ENCODE measurements at places on chromosomes 2 and 18.

DNA sequence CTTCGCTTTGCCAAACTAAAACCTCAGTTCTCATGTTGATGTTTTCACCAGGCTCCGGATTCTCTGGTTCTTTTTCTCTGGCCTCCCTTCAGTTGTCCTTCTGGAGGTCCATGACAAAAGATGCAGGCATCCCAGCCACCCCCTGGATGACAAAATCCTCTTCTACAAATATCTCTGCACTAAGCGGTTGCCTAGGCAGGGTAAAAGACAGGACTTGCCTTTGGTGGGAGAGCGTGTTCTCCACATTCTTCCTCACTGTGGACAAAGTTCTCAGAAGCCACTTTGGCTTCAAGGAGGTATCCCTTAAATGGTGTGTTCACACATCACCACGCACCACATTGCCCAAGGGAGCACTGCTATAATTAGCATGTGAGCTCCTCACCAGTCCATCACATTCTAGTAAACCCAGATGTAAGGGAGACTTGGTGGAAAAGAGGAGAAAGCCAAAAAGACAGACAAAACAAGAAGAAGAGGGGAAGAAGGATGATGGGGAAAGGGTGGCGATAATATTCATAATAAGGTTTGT lies 23.6 kb upstream of the MRPL33 start:
- no peak for DNase-seq

DNA sequence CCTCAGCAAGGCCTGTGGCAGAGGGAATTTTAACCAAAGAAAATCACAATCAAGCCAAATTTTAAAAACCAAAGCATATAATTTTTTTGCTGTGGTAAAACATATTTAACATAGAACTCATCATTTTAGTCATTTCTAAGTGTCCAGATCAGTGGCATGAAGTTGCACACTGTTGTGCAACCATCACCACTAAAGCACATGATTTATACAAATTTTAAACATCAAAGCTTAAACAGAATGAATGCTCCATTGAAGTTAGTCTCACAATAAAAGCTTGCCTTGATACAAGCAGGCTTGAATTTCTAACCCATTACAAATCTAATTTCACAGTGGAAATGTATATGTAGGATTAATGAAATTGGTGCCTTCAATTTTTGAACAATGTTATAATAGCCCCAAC lies 31.2 kb downstream of the FTCDNL1 start:
- no peak for DNase-seq

DNA sequence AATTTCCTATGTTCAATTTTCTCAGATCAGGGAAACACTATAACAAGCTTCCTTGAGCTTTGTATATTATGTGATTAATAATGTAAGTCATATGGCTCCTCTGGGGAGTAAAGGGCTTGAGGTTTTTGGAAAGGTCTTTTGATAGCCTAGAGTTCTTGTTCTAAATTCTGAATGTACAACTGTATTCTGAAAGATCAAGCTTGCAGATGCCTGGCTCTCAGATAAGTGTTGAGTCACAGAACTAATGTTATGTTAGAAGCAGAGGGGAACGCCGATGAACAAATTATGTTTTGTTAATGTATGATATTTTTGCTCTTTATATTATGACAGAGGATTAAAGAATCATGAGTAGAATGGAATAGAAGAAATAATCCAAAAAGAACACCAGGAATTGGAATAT lies 170.1 kb downstream of the RPRM start:
- no peak for DNase-seq

DNA sequence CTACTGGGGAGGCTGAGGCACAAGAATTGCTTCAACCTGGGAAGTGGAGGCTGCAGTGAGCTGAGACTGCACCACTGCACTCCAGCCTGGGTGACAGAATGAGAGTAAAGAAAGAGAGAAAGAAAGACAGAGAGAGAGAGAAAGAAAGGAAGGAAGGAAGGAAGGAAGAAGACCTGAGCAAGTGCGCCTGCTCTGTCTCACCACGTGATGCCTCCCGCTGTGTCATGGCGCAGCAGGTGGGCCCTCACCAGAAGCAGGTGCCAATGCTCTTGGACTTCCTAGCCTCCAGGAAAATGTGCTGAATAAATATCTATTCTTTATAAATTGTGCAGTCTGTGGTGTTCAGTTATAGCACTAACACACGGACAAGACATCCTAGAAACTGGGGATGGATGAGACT lies 270.0 kb downstream of the CYP26B1 start:
- no peak for DNase-seq

- no peak for DNase-seq
Measured at GRCh38 chr18:57534511-57534909, 52.0 kb downstream of the FECH start.
